WTC11 (cell line): ENCODE measurements at places on chromosomes 4 and X.

DNA sequence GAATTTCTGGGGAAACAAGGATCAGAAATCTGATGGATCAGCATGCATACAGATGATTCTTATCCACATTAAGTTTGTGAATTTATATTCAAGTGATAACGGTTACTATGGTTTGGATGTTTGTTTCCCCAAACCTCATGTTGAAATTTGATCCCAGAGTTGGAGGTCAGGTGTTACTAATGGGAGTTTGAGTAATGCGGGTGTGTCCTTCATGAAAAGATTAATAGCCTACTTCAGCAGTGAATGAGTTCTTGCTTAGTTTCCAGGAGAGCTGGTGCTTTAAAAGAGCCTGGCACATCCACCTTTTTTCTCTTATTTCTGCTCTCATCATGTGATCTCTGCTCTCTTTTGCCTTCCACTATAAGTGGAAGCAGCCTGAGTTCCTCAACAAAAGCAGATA lies 712.4 kb downstream of the IL1RAPL1 start:
- no peak for DNase-seq

GRCh38 chrX:56268888-56269287 lies 36.7 kb downstream of the KLF8 start:
- DNase-seq, result no peak

GRCh38 chr4:53183754-53184153 lies 182.1 kb downstream of the SCFD2 start:
- no peak for DNase-seq

GRCh38 chr4:26331380-26331950 lies 10.7 kb downstream of the RBPJ start:
- DNase-seq, result no peak

- no peak for DNase-seq
Observed at GRCh38 chr4:168736860-168737805, 240.3 kb downstream of the PALLD start.

GRCh38 chrX:26109142-26109541 lies 29.0 kb upstream of the MAGEB18 start:
- no peak for DNase-seq

DNA sequence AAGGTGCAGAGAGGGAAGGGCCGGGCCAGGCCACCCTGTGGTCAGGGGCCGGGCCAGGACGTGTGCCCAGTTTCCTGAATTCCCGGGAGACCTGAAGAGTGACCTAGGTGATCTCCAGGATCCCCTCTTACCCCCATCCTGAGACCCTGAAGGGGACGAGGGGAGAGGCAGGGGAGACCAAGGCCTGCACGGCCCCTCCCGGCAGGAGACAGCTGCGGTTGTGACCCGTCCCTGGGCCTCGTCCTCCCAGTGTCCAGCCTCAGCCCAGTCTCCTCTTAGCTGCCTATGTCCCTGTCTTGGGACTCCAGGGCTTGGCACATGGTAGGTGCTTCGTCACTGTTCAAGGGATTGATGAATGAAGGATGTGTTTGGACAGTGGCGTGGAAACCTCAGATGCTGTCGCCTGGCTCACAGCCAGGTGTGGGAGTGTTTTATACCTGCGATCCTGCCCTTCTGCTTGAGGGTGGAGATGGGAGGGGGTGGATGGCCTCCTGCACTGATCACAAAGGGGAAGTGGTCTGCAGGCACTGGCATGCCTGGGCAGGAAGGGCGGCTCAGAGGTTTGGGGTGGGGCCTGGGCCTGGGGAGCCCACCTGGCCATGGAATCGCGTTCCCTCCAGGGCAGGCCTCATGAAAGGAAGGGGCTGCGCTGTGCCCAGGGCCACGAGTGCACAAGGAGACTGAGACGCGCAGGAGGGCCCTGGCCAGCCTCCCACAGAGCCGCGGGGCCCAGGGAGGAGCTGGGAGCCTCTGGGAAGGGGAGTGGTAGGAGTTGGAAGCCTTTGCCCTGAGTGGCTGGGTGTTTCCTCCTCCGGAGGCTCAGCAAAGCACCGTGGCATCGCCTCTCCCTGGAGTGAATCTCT lies 6.9 kb downstream of the SH3TC1 start:
- no peak for DNase-seq

DNA sequence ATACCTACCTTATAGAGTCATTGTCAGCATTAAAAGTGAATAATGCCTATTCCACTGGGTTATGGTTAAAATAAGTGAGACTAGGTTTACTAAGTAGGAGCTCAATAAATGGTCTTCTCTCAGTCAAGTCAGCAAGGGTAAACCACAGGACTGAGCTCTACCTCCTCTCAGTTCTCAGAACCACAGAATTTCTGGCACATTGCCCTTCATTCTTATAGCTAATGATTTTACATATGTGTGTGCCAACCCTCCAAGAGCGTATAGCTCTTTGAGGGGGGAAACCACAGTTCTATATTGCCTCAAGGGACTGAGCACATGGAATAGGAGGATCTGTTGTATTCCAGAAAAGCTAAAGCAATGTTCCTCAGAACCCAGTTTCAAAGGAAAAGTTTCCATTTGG lies 124.8 kb downstream of the ATG4A start:
- no peak for DNase-seq

GRCh38 chr4:61335241-61335763 lies 135.2 kb downstream of the ADGRL3 start:
- DNase-seq, result no peak

- no peak for DNase-seq
Observed at GRCh38 chr4:159210975-159211374, 108.1 kb downstream of the RAPGEF2 start.

DNA sequence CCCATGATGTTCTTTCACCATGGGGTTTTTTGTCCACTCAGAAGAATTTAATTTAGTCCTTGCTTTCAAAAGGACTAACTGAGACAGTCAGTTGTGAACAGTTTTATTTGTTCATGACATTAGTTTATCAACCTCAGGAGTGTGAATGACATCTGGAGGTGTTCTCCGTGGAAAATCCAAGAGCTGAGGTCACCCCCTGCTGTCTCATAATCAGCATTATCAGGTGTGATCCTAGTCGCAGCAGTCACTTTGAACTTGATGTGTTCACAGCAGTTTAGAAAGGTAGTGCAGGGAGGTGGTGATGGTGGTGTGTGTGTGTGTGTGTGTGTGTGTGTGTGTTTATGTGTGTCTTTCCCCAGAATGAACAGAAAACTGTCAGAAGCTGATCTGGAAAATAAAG lies 1760.8 kb upstream of the PCDH10 start:
- no peak for DNase-seq

- no peak for DNase-seq
Observed at GRCh38 chr4:164894702-164895101, 17.7 kb downstream of the APELA start.

GRCh38 chr4:786861-787300 lies 39.0 kb downstream of the CPLX1 start:
- DNase-seq, result no peak

GRCh38 chr4:169210504-169211118 lies 60.1 kb downstream of the SH3RF1 start:
- DNase-seq, result no peak
